ENCODE measurements at places on chromosomes 16 and 17.

GRCh38 chr16:88640039-88640495 lies 1.7 kb downstream of the IL17C start:
- DNase-seq = no peak

DNA sequence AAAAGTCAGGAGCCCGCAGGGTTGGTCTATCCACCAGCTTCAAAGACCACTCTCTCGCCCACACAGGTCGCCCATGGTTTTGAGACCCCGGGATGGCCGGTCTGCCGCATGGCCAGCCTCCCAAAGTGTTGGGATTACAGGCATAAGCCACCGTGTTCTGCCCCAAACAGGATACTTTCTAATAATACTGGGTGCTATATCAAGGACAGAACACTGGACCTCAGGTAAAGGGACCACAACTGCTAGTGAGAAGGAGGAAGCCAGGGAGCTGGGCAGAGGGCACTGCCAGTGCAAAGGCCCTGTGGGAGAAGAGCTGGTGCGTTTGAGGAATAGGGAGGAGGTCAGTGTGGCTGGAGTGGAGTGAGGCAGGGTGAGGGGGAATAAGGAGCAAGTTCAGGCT lies 34.1 kb downstream of the IL21R start:
- DNase-seq = no peak

DNA sequence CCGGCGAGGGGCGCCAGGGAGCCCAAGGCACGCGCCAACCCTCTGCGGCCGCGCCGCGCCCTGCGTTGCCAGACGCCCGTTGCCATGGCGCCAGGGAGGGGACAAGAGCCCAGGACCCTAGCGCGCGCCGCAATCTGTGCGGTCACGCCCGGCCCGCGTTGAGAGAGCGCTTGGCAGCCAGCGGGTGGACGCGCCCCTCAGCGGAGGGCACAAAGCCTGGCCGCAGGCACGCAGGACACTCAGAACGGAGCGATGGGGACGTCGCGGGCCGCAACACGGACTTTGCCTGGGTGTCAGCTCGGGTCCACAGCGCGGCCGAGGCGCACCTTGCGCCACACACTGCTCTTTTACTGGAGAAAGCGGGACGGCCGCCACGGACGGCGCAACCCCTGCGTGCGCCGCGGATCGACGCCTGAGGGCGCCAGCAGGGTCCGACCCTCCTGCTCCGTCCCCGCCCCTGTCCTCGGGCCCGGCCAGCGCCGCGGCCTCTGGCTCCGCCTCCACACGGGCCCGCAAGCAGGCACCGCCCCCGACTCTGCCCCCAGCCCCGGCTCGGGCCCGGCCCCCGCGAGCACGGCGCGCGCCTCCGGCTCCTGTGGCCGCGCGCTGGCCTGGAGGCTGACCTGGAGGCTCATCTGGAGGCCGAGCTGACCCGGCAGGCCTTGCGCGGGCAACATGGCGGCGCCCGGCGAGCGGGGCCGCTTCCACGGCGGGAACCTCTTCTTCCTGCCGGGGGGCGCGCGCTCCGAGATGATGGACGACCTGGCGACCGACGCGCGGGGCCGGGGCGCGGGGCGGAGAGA lies at the start of gene GFER:
Gene GFER (plus strand): TSS at position 650 of the 803 bp plus-strand sequence. CDS start 26 bp downstream, at position 676.
- DNase-seq = peak; percentile 97

DNA sequence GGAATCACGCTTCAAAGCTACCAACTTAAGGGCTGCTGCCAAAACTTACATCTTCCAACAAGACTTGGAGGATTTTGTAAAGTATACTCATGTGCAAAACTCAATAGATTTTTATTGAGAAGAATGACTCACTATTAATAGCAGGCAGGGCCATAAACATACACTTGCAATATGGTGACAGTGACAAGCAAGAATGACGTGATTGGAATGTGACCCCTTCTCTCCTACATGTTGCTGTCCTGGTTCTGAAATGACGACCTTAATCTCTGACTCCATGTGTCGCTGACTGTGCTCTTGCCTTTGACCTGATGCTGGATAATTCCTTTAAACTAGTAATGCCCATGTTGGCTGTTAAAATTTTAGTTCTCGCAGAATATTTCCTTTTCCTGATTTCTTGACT lies 174.5 kb downstream of the PARN start:
- peak; percentile 11 for DNase-seq

DNA sequence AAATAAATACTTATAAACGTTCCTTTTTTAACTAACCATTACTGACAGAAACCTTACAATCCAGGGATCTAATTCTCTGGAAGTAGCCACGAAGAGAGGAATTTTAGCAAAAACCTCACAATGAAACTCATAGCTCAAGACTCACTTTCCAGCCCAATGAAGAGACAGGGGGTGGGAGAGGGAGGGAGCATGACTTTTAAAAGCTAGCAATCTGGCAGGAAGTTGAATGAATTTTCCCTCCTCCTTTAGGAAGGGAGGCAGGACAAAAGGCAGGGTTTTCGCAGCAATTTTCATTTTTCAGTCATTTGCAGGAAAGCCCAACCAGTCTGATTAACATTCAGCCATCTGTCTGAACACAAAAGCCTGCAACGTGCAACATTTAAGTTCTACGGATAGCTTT lies 381.5 kb upstream of the PSMD7 start:
- DNase-seq = no peak

GRCh38 chr16:85469929-85470590 lies 143.1 kb upstream of the GSE1 start:
- no peak for DNase-seq
